ENCODE measurements at places on chromosomes 6 and 20. TPM values are rescaled to one million over a fixed set of nuclear protein-coding genes. Genes with fewer than 3 reads are reported as not detected.

DNA sequence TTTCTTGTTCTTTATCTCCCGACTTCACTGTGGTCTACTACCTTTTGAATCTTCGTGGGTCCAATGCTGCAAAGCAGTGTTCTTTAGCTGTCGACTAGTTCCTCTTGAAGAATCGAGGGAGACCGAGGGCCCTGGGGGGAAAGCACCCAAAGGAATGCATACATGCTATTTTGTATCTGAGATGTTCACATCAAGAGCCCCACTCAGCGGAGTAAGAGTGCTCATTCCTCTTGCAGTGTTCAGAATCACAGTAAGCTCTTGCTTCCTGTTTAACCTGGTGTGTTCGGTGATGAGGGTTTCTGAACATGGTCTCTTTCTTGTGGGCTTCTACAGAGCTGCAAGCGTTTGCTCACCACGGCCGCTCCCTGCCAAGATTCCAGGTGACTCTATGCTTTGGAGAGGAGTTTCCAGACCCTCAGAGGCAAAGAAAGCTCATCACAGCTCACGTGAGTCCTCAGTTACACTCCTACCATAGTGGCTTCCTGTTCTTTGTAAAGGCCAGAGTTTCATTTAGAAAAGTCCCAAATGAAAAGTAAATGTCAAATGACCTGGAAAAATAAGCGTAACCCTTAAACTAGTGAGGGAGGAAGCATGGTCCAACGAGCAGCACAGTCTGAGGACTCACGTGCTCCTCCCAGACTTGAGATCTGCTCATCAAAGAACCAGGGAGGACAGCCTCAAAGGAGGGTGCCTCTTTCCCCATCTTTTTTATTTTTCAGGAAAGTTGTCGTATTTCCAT lies 13.3 kb downstream of the IRF4 start:
- no peak for DNase-seq

The TCF15 gene
- total RNA-seq, result 2.0 TPM

The GPR6 gene
- 0.20 TPM for total RNA-seq

- no peak for DNase-seq
These were observed 3.0 kb upstream of the SDCBP2 start for GRCh38 chr20:1331801-1332453.

GRCh38 chr6:123616942-123617341 lies 19.8 kb downstream of the TRDN start:
- DNase-seq, result no peak

GRCh38 chr6:37317312-37318038 lies 36.3 kb upstream of the RNF8 start:
- no peak for DNase-seq

- no peak for DNase-seq
These were observed 19.4 kb upstream of the REPS1 start for GRCh38 chr6:139007428-139007827.

- no peak for DNase-seq
These were observed 275.6 kb upstream of the PREP start for GRCh38 chr6:105678516-105678915.

GRCh38 chr6:35973670-35974222 lies 50.7 kb downstream of the SLC26A8 start:
- DNase-seq, result no peak

- no peak for DNase-seq
These were observed 32.3 kb downstream of the MOXD1 start for GRCh38 chr6:132368916-132369481.

The CRIP3 gene
- 15.3 TPM for total RNA-seq

The BPI gene
- not detected for total RNA-seq

GRCh38 chr20:48702455-48702913 lies 125.3 kb downstream of the PREX1 start:
- no peak for DNase-seq

The DAAM2 gene
- total RNA-seq, result 1.0 TPM

DNA sequence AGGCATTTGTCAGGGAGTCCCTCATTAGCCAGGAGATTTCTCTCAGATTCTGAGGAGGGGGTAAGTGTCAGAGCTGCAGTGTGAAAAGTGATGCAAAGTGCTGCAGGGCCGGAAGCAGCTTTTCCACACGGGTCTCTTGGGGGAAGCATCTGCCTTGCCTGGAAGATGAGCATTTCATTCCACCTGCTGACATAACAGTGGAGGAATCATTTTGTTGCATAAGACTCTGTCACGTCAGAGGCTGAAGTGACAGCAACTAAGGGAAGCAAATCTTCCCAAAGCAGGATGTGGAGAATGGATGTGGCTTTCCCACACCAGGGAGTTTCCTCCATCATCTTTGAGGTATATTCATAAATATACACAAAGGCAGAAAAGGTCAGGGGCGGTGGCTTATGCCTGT lies 22.8 kb downstream of the DCBLD1 start:
- DNase-seq, result no peak

- no peak for DNase-seq
These were observed 150.7 kb upstream of the SYNDIG1 start for GRCh38 chr20:24318569-24319352.

The SPTLC3 gene
- total RNA-seq, result 0.42 TPM

The CCND3 gene
- total RNA-seq, result 24.2 TPM

GRCh38 chr6:165206798-165207197 lies 102.6 kb downstream of the C6orf118 start:
- no peak for DNase-seq

The PHACTR1 gene
- total RNA-seq, result 15.9 TPM

DNA sequence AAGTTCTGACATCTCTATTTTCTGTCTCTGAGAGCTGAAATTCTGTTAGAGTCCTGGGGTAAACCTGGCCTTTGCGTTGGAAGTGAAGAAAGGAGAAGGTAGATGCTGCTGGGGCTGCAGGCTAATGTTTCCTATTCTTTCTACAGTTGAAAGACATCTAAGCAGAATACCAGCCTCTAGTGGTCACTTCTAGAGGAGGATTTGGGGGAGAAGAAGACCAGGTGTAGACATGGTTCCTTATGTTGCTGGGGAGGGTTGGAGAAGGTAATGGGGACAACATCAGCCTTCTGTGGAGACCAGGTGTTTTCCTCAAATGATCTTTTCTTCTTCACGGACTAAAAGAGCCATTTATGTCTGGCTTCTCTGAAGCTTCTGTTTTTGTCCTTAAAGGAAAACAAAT lies 62.6 kb downstream of the BTBD3 start:
- DNase-seq, result no peak

DNA sequence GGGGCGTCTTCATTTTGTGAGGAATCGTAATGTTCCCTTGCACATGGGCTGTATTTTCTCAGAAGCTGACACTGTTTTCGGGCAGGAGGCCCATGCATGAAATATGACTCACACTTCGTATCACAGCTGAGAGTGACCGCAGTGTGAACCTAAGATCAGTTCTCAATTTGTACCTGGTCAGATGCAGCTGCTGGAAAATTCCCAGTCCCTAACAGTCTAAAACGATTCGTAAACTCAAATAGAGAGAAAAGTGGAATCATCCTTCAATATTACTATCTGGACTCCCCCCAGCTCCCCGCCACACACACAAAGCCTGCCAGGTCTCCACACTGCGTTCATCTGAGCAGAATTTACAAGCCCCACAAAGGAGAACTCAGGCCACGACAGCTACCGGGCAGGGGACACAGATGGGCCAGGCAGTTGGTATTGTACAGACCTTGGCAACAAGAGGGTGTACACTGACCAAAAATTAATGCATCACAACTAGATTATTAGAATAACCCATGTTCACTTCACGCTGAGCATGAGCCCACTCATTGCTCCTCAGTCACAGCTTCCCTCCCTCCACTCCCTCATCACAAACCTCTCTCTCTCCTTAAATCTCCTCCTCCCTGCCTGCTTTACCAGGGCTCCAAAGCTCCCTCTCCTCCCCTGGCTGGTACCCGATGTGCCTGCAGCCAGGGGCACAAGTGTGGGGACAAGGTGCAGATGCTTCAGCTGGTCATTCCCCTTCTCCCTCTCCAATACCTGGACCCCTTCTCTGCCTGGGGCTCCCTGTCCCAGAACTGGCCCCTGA lies 488.4 kb downstream of the PREX1 start:
- DNase-seq, result no peak

- DNase-seq, result no peak
These were observed 58.1 kb downstream of the ASCC3 start for GRCh38 chr6:100823041-100823440.

GRCh38 chr6:9834233-9834632 lies 580.6 kb downstream of the TFAP2A start:
- no peak for DNase-seq

- no peak for DNase-seq
These were observed 40.5 kb downstream of the HLA-F start for GRCh38 chr6:29763491-29764289.

The MROH8 gene
- 0.79 TPM for total RNA-seq

The PGC gene
- not detected for total RNA-seq

DNA sequence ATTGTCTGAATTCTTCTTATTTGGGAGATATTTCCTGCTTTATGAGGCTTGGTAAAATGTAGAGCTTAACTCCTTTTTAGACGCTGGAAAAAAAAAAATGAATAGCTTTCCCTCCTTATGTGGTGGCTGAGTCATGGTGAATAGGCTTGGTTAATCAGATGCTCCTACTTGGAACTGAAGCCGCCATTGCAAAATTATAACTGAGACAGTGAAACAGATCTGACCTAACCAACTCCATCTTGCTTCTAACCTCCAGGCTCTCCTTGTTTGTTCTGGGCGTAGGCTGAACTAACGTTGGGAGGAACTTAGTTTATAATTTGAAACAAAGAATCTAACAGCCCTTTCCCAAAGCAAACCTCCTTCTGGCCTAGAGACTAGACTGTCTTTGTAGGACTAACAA lies 43.2 kb upstream of the PLCB4 start:
- no peak for DNase-seq

- DNase-seq, result no peak
These were observed 131.3 kb downstream of the EPM2A start for GRCh38 chr6:145603991-145604390.

GRCh38 chr20:48406912-48407340 lies 420.9 kb downstream of the PREX1 start:
- DNase-seq, result no peak

GRCh38 chr20:50115041-50115512 lies 2.1 kb upstream of the UBE2V1 start:
- DNase-seq, result no peak

- no peak for DNase-seq
These were observed 401 bp upstream of the PHF3 start for GRCh38 chr6:63635215-63635587.

The CBFA2T2 gene
- 10.9 TPM for total RNA-seq

- no peak for DNase-seq
These were observed 32.5 kb downstream of the KIAA0319 start for GRCh38 chr6:24613361-24614042.

GRCh38 chr6:5989141-5989723 lies 17.5 kb downstream of the NRN1 start:
- DNase-seq, result no peak

GRCh38 chr6:33839399-33840047 lies 35.7 kb upstream of the MLN start:
- DNase-seq, result no peak

The SNPH gene
- 1.8 TPM for total RNA-seq

- DNase-seq, result no peak
These were observed 156.0 kb downstream of the CEBPB start for GRCh38 chr20:50346374-50347283.

DNA sequence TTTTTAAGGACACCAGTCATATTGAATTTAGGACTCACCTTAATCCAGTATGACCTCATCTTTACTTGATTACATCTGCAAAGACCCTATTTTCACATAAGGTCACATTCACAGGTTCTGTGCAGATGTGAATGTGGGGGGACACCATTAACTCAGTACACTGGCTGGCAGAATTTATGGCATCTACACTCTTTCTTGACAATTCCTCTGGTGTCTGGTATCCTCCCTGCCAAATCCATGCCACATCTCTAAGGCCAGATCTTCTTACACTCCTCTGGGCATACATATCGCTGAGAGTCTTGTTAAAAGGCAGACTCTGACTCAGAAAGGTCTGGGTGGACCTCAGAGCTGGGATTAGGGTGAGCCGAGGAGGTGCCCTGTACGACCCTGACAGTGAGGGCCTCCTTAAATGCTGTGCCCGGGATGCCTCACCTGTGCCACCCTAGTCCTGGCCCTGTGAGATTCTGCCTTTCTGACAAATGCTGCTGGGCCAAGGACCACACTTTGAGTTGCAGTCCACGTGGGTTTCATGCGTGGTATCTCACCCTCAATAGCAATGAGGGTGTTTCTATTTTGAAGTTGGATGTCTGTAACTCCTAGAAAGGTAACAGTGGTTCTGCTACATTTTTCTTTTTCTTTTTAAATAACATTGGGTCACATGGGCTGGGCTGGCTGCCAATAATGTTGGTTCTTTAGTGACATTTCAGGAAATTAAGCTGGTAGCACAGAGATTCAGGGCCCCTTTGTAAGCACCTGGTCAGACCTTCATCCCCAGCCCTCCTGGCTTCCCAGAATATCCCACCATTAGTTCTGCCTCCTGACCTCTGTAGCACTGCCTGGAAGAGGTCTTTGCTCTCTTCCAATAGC lies 17.2 kb upstream of the LRRN4 start:
- no peak for DNase-seq

- no peak for DNase-seq
These were observed 502.9 kb downstream of the CD83 start for GRCh38 chr6:14620522-14620921.

The STAU1 gene
- total RNA-seq, result 106 TPM

The BTN1A1 gene
- 0.15 TPM for total RNA-seq

The GNAS-AS1 gene
- 11.3 TPM for total RNA-seq

The IP6K3 gene
- 0.46 TPM for total RNA-seq

The MCCD1 gene
- not detected for total RNA-seq

DNA sequence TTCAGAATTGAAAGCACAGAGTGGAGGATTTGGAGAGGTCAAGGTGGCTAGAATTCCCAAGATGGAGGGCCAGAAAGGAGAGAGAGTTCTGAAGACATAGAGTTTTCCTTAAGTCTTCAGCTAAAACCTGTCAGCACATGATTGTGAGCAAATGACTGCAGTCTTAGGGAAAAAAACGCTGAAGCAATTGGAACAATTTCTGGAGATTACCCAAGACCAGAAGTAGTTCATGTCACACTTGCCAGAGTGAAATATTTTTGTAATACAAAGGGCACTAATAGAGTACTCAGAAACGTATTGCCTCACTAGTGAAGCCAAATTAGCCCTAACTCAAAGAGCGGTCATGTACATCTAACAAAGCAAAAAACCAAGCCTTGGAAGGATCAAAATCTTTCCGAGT lies 541.3 kb upstream of the MARCKS start:
- DNase-seq, result no peak

DNA sequence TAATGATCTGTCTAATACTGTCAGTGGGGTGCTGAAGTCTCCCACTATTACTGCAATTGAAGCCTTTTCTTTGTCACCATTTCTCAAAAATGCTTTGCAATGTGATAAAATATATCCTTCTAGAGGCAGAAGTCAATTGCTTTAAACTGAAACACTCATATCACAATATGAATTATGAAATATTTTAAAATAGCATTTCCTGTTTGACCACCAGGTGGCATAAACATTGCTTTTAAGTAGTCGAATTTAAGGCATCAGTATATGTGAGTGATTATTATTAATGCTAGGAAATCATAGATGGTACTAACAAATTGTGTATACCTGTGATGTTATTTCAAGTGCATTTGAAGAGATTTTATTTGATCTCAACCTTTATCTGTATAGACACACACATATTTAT lies 87.5 kb downstream of the MEI4 start:
- no peak for DNase-seq

The PTGIS gene
- total RNA-seq, result 18.9 TPM

The EPB41L1 gene
- total RNA-seq, result 31.1 TPM

Data from H9 (cell line).